Large intestine (tissue), 12 donors: ENCODE measurements at places on chromosomes 6 and 20.

GRCh38 chr20:20979934-20980333 is 126.2 kb downstream of the LINC00237 start:
- DNase-seq = no peak

DNA sequence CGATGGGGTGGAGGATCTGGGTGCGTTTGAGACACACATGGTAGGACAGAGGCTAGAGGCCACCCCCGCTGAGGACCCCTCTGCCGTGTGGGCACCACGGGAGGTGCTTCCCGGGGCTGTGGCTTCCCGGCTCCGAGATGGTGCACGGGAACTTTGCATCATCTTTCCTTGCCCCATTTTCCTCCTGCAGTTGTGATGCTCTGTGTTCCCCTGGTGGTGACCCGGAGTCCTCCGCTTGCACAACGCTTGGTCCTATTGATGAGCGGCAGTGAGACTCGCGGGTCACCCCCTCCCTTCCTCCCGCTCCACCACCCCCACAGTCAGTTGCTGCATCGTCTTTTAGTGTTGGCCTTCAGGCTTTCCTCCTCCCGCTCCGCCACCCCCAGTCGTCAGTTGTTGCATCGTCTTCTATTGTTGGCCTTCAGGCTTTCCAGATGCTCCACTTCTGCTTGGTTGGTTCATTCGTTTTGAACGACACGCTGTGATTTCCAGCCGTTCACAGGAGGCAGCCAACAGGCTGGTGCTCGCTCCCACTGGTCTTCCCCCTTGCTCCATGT is 37.3 kb downstream of the PYGB start:
- no peak for DNase-seq

- DNase-seq = no peak
Observed at GRCh38 chr20:2133318-2134183, 31.9 kb downstream of the STK35 start.

DNA sequence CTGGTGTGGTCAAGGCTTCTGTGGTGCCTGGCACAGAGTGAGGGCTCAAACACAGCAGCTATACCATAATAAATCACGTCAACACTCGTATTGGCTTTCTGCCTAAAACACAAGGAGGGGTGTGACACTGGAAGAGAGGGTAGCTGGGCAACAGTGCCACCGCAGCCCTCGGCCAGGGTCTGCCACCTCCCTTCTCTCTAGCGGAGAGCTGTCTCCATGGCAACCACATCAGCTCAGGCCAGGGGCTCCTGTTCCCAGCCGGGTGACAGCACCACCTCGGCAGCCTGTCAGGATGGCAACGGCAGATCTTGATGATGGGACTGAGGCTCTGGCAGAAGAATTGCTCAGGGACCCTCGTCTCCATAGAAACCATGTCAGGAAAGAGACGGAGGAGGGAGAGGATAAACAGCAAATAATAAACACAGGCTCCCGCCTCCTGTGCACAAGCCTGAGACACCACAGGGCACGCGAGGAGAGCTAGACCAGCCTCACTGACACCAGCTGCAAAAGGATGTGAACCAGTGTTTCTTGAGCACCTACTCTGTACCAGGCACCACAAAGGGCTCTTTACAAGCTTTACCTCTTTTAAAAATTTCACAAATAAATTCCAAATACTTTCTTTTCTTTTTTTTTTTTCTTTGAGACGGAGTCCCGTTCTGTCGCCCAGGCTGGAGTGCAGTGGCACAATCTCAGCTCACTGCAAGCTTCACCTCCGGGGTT is 50.4 kb upstream of the TLDC2 start:
- no peak for DNase-seq

DNA sequence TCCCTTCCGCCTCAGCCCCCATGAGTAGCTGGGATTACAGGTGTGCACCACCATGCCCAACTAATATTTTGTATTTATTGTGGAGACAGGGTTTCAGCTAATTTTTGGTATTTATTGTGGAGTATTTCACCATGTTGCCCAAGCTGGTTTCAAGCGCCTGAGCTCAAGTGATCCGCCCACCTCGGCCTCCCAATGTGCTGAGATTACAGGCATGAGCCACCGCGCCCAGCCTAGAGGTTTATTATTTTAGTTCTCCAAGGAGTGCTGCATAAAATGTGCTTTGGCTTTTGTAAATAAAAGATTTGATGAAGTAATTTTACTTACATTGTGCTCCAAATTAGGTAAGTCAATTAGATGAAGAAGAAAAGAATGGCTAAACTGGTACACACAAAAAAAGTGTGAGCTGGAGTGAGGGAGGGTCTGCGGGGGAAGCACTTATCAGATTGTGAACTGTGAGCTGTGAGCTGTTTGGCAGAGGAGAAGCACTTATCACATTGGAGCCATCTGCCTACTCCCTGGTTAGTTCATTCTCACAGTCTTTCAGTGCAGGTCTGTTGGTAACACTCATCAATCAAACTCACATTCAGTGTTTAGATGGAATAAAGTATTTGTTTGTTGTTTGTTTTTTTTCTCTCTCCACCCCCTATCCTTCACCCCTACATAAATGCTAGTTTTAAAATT is 398.0 kb downstream of the EPHA7 start:
- no peak for DNase-seq

DNA sequence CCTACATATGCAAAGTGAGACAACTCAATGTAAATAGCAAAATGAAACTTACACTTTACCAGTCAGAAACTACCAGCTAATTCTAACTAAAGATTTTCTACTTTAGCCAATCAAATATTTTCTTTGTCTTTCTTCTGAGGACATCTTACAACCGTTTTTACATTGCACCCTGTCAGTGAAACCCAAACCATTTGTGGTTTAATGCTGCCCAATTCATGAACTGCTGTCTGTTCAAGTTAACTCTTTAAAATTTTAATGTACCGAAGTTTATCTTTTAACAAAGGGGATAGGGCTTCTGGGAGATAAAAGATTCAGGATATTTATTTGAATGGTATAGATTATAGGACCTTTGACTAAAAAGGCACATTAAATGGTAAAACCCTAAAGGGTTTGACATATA is 121.3 kb upstream of the HDDC2 start:
- DNase-seq = no peak

- DNase-seq = no peak
Observed at GRCh38 chr6:149681209-149681608, 32.7 kb upstream of the KATNA1 start.

GRCh38 chr6:28489366-28490204 is 26.0 kb downstream of the GPX6 start:
- peak; percentile 54 for DNase-seq

- peak; percentile 46 for DNase-seq
Observed at GRCh38 chr6:107666084-107666980, 157.8 kb downstream of the SCML4 start.

GRCh38 chr20:57934007-57934805 is 224.4 kb upstream of the PMEPA1 start:
- DNase-seq = no peak
